ENCODE measurements at places on chromosomes 12 and 14. TPM values are rescaled to one million over a fixed set of nuclear protein-coding genes. Genes with fewer than 3 reads are reported as not detected.

Gene ASPG
- 27.1 TPM for total RNA-seq

Gene PHLDA1
- total RNA-seq = 22.8 TPM

Gene KRT82
- not detected for total RNA-seq

Gene KRT72
- total RNA-seq = not detected

Gene TPH2
- not detected for total RNA-seq

Gene ITGB7
- 1.1 TPM for total RNA-seq

Gene TAS2R19
- 0.38 TPM for total RNA-seq

Gene TBX5
- total RNA-seq = 75.1 TPM

Gene ATF7IP
- total RNA-seq = 64.3 TPM

DNA sequence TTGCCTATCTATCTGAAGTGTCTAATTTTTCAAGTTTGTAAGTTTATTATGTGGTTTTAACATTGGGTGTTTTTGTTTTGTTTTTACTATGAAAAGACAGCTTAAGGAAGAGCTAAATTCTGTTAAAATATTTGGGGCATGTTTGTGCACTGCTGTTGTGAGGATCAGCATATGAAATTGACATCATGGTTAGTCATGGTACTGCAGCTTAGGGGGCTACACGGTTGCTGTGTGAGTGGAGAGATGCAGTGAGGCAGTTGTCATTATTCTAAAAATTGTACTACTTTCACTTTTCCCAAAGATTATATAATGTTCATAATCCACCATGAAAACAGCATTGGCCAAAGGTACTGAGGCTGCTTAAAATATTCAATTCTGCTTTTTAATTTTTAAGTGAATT, 49.0 kb downstream of the ZC3H14 start:
- H3K36me3 ChIP-seq = peaks cover 57% of the 10 kb centered on the region
- DNase-seq = no peak
- H3K4me3 ChIP-seq = no peak overlapping the region

DNA sequence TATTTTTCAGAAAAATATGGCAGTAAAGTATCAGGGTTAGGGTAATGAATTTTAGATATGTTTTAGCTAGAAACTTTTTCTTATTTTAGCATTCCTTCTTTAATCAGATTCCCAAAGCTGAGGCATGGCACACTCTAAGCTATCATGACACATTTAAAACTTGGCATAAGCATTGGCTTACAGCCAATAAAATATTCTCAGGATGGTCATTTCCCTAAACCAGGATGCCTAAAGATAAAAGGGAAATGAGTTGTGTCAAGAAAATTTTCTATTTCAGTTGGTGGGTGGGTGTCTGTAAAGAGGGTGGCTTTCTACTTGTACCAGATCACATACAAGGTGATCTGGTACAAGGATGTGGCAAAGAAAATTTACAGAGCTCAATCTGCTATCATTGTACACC, 47.8 kb downstream of the PEBP1 start:
- no peak overlapping the region for H3K4me3 ChIP-seq
- H3K27ac ChIP-seq = peak overlapping the region; percentile 58
- peaks cover 67% of the 10 kb centered on the region for H3K4me1 ChIP-seq
- H3K27me3 ChIP-seq = no peaks in the 10 kb centered on the region
- peaks cover 24% of the 10 kb centered on the region for H3K36me3 ChIP-seq

DNA sequence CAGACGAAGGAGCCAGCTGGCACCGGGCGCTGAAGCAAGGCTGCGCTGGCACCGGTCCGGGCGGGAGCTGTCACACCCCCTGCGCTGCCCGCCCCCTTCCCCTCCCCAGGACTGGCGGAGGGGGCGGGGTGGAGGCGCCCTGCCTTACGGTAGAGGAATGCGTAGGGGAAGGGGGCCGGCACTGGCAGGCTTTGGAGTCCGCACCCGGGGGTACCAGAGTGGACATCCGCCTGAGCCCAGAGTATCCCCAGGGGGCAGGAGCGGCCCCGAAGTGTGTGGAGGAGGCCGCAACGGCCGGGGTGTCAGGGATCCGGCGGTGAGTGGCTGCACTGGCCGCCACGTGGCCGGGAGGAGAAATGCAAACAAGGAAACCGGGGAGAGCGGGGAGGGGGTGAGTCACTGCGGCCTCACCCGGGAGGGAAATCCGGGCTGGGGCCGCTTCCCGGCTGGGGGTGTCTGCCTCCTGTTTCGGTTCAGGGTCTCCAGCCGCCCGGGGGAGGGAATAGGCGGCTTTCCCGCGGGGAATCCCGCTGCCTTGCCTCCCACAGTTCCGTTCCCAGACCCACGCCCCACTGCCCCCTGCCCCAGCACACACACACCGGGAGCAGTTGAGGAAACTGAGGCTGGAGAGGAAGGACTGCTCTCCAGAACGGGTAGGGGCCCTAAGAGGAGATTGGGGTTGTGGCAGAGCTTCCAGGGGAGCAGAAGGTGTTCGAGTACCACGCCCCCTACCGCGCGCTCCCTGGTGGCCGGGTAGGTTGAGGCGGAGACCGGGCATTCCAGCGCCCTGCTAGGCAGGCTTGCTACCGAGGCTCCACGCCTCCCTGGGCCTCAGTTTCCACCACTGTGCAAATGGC, at the start of gene RAPGEF3:
RAPGEF3 (minus strand) TSS at position 47 of the 857 bp plus-strand sequence. CDS start 324 bp downstream, outside the sequence.
- no peaks in the 10 kb centered on the region for H3K27me3 ChIP-seq
- H3K4me3 ChIP-seq = peak within 1 kb of the TSS; percentile 71
- H3K4me1 ChIP-seq = peaks cover 76% of the 10 kb centered on the region
- H3K27ac ChIP-seq = peak within 1 kb of the TSS; percentile 90
- H3K36me3 ChIP-seq = no peaks in the 10 kb centered on the region

GRCh38 chr14:93741556-93742230, 46.6 kb downstream of the PRIMA1 start:
- H3K36me3 ChIP-seq = no peaks in the 10 kb centered on the region
- DNase-seq = no peak
- H3K4me1 ChIP-seq = peaks cover 46% of the 10 kb centered on the region
- no peak overlapping the region for H3K27ac ChIP-seq

DNA sequence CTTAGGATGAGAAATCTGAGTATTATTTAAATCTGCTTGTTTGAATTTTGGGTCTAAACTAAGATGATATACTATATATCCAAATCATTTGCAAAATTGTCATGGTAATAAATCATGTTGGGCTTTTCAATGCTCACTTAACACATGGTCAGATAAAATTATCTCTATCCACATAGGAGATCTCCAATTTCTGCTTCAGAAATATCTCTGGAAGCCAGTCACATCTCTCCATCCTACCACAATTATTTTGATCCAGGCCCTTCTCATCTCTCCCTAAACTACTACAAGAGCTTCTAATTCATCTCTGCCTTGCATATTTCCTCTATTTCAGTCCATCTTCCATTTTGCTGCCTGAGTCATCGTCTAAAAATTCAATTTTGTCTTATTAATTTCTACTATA, 3.8 kb downstream of the DCN start:
- H3K27me3 ChIP-seq = no peaks in the 10 kb centered on the region
- DNase-seq = no peak
- peak overlapping the region; percentile 56 for H3K4me3 ChIP-seq

DNA sequence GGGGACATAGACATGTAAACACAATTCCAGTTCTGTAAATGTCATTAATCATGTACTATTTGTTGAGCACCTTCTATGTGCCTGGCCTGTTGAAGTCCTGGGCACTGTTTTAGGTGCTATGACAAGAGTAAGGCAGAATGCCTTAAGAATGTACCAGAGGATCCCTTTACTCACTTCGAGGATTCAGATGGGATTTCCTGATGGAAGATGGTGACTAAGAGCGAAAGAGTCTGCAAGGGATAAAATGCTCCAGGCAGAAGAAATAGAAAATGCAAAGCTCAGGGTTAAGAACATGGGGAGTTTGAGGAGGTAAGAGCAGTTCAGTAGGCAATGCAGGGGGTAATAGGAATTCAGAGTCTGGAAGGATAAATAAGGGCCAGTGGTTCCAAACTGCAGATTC, 671.3 kb upstream of the TBX3 start:
- H3K27me3 ChIP-seq = peaks cover 11% of the 10 kb centered on the region
- H3K27ac ChIP-seq = no peak overlapping the region
- peaks cover 12% of the 10 kb centered on the region for H3K4me1 ChIP-seq
- no peak for DNase-seq
- no peak overlapping the region for H3K4me3 ChIP-seq

DNA sequence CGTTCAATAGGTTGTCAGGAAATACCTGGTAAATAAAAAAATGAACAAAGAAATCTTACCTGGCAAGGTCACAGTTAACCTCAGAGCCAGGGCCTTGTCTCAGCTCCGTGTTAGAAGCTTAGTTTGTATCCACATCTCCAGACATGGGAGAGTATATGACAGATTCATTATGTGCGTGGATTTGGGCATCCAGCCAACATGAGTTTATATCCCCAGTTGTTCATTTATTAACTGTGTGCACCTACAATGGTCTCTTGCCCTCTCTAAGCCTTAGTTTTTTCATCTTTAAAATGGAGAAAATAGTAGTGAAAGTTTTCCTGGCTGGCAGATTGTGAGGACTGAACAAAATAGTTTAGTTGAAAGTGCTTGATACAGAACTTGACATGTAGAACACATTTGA, 437.8 kb downstream of the NPAS3 start:
- DNase-seq = no peak
- no peak overlapping the region for H3K27ac ChIP-seq
- H3K27me3 ChIP-seq = no peaks in the 10 kb centered on the region
- no peaks in the 10 kb centered on the region for H3K36me3 ChIP-seq

GRCh38 chr12:129662234-129662633, 241.6 kb downstream of the TMEM132D start:
- H3K27ac ChIP-seq = no peak overlapping the region
- peaks cover 5% of the 10 kb centered on the region for H3K27me3 ChIP-seq
- H3K4me3 ChIP-seq = no peak overlapping the region

DNA sequence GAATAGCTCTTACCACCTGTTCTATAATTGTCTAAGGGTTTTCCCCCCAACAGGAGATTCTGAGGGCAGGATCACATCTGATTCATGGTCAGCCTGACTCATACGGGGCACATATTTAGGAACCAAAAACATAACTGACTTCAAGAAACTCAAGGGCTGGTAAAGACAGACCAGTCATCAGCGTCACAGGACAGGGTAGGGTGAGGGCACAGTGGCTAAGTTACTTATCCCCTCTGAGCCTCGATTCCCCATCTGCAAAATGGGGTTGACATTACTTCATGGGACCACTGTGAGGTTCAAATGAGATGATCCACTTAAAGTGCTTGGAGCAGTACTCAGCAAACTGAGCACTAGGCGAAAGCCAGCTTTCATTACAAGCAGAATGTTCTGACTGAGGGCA, 606 bp downstream of the CINP start:
- no peak for DNase-seq
- H3K4me3 ChIP-seq = peak overlapping the region; percentile 95
- peaks cover 51% of the 10 kb centered on the region for H3K4me1 ChIP-seq
- H3K27me3 ChIP-seq = no peaks in the 10 kb centered on the region
- H3K36me3 ChIP-seq = peaks cover 33% of the 10 kb centered on the region

- H3K27me3 ChIP-seq = no peaks in the 10 kb centered on the region
- no peak overlapping the region for H3K4me3 ChIP-seq
- H3K36me3 ChIP-seq = no peaks in the 10 kb centered on the region
- H3K27ac ChIP-seq = no peak overlapping the region
These were observed 459.5 kb downstream of the RMST start for GRCh38 chr12:97921979-97922722.

- no peak overlapping the region for H3K27ac ChIP-seq
- H3K4me3 ChIP-seq = no peak overlapping the region
- no peak for DNase-seq
- H3K27me3 ChIP-seq = peaks cover 16% of the 10 kb centered on the region
- peaks cover 1% of the 10 kb centered on the region for H3K36me3 ChIP-seq
These were observed 56.0 kb downstream of the PLEKHG3 start for GRCh38 chr14:64760146-64760755.

DNA sequence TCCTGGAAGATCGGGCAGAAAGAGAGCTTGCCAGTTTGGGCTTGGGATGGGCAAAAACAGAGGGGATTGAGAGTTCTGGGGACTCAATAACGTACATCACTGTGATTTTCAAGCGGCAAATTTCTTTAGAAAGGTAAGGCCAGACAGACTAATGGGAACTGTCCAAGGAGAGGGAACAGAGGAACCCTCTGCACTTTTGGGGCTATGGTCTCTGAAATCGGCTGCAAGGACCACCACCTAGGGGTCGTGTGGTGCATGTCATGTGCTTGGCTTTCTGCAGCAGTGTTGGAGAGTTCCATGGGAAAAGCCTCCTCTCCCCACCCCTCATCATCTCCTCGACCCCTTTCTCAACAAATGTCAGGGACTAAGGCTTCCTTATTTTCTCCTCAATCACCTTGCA, 79.6 kb downstream of the PPM1A start:
- H3K36me3 ChIP-seq = no peaks in the 10 kb centered on the region
- DNase-seq = no peak
- H3K27me3 ChIP-seq = peaks cover 40% of the 10 kb centered on the region
- H3K4me1 ChIP-seq = peaks cover 22% of the 10 kb centered on the region
- no peak overlapping the region for H3K4me3 ChIP-seq

Measured in left ventricle myocardium inferior (tissue), 1 donor.